Right renal cortex interstitium (tissue), 3 donors: ENCODE measurements at places on chromosomes 5 and 9.

DNA sequence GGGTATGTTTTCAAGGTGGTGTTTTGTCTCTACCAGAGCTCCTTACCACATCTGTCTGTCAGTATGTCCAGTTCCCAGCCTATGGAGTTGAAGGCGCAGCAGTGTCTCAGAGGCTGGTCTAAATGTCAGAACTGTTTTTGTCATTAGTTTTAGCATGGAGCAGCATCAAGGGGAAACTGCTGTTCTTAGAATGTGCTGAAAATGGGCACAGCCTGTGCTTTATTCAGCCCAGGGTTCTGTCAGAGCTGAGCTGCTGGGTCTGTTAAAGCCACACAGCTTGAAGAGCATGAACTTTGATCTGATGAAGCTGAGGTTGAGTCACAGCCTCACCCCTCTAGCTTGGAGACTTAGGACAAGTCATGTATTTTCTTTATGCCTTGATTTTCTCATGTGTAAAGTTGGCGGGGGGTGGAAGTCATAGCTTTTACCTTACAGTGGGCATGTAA is 71.9 kb downstream of the RALGPS1 start:
- no peak for DNase-seq

GRCh38 chr5:126599499-126599898 is 1.2 kb upstream of the PHAX start:
- DNase-seq, result no peak

DNA sequence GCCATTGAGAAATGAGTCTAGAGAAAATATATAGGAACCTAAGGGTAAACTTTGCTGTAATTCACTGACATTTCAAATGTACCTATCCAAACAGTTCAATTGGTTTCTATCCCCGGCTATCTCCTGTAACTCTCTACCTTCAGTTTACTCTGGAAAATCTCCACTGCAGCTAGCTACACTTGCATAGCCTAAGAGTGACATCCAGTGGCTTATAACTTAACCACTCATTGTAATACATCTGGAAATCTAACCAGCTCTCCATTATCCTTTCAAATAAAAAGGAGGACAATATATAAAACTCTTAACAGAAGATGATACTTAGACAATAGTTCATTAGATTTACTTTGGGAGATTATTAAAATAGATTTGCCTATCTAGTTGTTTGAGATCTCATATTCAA is 35.3 kb upstream of the SPDL1 start:
- DNase-seq, result no peak

- no peak for DNase-seq
These were observed 28.3 kb upstream of the PAX5 start for GRCh38 chr9:37062336-37062735.

- DNase-seq, result no peak
These were observed 46.4 kb downstream of the BARX1 start for GRCh38 chr9:93908591-93909241.
